Fibroblast of skin of scalp (primary cell): ENCODE measurements at places on chromosomes 1 and 21.
A peak's percentile ranks its signal among the peaks of the same experiment; 100 is the strongest.

DNA sequence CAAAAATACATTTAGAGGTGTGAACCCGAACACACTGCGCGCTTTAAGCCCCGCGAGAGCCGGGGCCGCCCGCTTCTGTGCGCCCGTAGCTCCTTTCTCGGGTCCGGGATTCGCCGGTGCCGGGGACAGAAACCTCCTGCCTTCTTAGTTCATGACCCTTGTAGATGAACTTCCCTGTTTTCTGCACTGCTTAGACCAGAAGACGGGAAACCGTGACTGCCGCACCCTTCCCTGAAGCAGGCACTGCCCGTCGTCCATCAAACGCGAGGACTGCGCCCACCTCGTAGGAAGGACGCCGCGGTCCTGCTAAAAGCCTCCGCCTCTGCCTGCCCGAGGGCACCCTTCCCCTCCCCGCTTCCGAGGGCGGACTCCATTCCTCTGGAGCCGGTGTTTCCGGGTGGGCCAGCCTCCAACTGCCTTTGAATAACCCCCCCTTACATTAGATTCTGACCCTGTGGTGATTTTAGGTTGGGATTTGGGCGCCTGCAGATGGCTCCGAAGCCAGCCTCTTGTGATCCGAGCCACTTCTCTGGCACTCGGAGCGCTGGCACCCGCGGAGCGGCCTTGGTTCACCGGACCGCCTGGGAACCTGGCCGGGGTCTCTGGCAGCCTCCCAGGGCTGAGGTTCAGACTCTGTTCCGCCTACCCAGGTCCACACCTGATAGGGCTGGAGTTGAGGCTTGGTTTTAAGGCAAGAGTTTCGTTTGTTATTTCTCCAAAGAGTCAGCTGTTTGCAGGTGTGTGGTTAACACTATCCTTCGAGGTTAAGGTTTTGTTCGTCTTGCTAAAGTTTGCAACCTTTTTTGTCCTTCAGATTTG is 1.2 kb upstream of the PTTG1IP start:
- DNase-seq = peak; percentile 14

GRCh38 chr21:29257701-29258100 is 41.0 kb upstream of the BACH1 start:
- no peak for DNase-seq

- no peak for DNase-seq
These were observed 94.7 kb upstream of the FAM78B start for GRCh38 chr1:166261511-166261910.

DNA sequence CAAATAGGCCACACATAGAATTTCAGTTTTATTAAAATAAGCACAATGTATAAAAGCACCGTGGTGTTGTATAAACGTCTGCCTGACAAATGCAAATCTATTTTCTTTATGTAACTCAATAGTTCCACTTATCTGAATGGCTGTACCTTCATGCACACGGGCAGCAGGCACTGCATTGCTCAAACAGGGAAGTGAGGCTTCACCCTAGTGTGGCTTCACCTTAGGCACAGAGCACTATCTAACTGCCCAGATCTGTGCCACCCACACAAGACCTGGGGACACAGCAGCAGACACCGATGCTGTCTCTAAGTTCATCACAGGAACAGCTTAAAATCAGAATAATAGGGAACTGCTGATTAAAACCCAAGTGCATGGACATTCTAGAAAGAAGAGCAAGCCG is 6.0 kb upstream of the KNCN start:
- no peak for DNase-seq

- no peak for DNase-seq
These were observed 593 bp downstream of the ST6GALNAC3 start for GRCh38 chr1:76075188-76075489.

GRCh38 chr1:89354205-89354604 is 9.7 kb upstream of the GBP6 start:
- no peak for DNase-seq

DNA sequence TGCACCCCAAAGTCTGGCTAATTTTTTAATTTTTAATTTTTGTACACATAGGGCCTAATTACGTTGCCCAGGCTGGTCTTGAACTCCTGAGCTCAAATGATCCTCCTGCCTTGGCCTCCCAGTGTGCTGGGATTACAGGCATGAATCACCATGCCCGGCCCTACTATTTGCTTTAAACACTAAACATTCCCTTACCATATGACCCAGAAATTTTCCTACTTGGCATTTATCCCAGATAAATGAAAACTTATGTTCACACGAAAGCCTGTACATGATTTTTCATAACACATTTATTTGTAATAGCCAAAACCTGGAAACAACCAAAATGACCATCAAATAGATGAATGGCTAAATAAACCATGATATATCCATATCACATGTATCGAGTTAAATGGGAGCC is 35.8 kb downstream of the NDUFS5 start:
- peak; percentile 77 for DNase-seq

- DNase-seq = no peak
These were observed 37.2 kb upstream of the AGO1 start for GRCh38 chr1:35845766-35846165.

DNA sequence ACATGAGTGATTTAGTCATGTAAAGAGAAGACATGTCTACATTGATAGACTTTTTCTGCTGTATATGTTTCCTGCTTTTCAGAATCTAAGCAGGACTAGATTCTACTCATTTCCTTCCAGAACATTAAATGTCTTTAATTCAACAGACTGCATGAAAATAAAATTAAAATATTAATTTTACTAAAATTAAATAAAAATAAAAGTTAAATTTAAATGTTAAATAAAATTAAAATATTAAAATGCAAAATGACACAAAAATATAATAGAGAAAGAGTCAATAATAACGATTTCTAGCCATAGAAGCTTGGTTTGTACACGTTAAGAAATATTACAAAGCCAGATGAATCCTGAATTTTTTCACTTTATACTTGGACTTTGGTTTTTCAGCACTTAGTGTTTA is 552.8 kb upstream of the NR5A2 start:
- DNase-seq = no peak

DNA sequence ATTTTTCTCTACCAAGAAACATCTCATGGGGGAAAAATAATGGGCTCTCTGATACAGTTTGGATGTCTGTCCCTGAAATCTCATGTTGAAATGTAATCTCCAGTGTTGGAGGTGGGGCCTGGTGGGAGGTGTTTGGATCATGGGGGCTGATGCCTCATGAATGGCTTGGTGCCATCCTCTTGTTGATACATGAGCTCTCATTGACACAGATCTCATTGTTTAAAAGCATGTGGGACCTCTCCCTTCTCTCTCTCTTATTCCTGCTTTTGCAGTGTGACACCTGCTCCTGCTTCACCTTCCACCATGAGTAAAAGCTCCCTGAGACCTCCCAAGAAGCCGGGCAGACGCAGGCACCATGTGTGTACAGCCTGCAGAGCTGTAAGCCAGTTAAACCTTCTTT is 332.5 kb upstream of the NRIP1 start:
- no peak for DNase-seq

DNA sequence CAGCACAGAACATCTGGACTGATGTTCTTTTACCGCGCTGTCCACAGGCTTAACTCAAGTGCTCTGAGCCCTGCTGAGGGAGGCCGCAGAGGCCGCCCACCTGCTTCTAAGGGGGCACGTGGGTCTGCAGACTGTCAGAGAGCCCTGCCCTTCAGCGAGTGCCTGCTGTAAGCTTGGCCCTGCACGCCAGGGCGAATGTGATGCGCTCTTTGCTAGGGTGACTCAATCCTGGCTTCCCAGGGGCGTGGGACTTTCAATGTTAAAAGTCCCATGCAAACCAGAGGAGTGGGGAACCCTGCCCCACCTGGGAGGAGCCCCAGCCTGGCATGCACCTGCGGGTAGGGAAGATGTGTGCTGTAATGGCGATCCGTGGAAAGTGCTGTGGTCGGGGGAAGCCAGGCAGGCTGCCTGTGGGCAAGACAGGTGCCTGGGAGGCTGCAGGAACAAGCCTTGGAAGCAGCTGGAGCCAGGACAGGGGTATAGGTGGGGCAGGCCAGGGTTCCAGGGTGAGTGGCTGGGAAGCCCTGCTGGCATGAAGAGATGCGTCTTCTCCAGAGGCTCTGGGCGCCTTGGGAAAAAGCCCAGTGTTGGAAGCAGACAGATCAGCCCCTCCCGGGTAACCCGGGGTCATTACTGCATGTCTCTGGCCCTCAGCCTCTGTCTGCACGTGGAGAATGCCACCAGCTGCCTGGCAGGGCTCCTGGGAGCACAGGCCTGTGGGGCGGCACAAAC is 594 bp upstream of the PANK4 start:
- DNase-seq = peak; percentile 44

- DNase-seq = no peak
These were observed 4.6 kb upstream of the WNT2B start for GRCh38 chr1:112504001-112504660.

- no peak for DNase-seq
These were observed 318.5 kb upstream of the DUSP10 start for GRCh38 chr1:222060210-222060916.

DNA sequence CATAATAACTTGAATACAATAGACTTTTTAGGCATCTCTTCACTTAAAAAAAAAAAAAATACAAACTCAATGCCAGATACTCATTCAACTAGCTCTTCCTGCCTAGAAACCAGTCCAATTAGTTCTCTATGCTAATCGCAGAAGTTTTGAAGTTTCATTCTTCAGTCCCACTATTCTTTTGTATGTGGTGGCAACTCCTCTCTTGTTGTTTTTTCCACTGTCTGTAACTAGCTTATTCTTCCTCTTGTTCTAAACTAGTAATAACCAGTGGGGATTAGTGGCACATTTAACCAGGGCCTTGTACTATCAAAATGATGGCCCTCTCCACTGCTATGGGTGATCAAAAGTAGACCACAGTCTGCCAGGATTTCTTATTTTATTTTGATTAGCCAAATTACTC is 52.5 kb downstream of the SELENOF start:
- no peak for DNase-seq

DNA sequence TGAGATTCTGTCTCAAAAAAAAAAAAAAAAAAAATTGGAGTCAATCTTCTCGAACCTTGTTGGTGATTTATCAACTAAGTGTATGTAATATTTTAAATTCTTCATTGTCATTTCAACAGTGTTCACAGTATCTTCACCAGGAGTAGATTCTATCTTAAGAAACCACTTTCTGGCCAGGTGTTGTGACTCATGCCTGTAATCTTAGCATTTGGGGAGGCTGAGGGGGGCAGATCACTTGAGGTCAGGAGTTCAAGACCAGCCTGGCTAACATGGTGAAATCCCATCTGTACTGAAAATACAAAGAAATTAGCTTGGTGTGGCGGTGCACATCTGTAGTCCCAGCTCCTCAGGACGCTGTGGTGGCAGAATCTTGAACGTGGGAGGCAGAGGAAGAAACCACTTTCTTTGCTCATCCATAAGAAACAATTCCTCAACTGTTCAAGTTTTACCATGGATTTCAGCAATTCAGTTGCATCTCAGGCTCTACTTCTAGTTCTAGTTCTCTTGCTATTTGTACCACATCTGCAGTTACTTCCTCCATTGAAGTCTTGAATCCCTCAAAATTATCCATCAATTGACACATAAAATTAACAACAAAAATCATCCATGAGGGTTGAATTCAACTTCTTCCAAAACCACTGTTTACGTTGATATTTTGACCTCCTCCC is 30.4 kb upstream of the EYA3 start:
- DNase-seq = no peak

GRCh38 chr1:23344987-23345472 is 946 bp upstream of the HNRNPR start:
- peak; percentile 20 for DNase-seq

DNA sequence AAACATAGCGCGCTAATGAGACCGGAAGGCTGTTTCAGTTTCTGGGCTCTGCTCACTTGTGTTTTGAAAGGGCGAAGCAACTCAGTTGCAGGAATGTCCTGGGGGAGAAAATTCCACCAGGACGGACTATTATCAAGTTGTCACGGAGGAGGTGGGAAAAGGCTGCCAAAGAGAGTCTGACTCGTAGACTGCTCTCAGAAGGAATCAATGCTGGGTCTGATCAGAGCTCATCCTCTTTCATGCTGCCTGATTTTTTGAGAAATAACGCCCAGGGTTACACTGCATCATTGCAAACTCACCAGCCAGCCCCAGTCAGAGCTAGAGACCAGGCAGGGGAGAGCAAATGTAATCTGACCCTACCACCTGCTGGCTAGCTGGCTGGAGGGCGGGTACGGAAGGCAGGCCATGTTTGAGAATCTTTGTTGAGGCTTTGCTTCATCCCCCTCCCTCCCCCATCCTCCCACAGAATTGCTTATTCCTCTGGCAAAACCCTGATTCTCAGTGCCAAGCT is 36.4 kb upstream of the BCL9 start:
- peak; percentile 34 for DNase-seq

DNA sequence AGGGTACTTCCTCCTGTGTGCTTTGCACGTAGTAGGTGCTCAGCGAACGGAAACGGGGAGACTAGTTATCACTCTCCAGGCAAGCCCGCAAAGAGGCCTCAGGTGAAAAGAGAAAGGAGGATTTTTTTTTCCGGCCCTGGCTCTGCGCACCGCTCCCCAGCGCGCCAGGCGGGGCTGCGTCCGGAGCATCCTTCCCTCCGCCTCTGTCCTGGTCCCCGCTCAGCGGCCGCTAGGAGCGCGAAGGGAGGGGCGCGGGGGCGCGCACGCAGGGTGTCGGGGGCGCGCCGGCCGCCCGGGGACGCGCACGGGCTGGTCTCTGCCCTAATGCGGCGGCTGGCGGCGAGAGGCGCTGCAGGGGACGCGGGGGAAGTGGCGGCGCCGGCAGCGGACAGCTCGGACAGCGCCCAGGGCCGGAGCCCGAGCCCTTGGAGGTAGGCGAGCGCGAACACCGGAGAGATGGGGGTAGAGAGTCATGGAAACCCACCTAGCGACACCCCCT is 42.3 kb upstream of the NFASC start:
- peak; percentile 66 for DNase-seq

DNA sequence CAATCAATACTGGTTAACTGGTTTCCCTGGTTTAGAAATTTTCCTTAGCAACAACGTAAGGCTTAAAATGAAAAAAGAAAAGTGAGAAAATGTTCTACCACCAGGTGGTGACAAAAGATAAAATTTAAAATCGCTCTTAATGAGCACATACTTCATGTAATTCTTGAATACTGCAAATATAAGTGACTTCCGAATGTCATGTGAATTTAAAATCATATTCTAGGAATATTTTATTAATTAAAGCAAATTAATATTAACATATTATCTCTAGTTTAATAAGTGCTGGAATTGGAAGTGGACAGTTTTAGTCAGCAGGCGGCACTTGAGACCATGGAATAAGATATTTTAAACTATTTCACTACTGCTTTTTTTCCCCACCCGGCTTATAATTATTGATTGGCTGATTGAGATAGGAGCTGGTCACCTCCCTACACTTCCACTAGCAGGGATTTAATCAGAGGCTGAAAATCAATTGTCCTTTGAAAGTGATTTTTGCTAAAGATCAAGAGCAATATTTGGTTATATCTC is 5.0 kb upstream of the ADAMTS1 start:
- peak; percentile 66 for DNase-seq

DNA sequence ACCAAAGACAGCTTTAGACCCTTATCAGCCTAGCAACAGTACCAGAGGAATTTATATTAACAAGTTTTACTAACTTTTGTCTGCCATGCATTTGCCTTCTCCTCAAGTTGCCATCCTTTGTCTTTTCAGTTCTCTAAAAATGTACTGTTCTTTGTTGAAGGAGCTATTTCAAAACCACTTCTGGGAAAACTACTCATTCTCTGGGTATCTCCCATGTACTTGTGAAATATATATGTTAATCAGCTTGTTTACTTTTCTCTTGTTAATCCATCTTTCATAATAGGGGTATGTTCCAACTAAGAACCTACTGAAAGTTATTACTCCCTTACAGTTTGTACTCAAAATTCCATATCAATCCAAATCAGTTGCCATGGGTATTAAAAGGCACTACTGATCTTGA is 16.3 kb downstream of the DPYD start:
- peak; percentile 52 for DNase-seq

- no peak for DNase-seq
These were observed 14.0 kb downstream of the SLC37A1 start for GRCh38 chr21:42527489-42528158.
